ENCODE measurements at places on chromosomes 3 and 15.

- DNase-seq: peak; percentile 11
Measured at GRCh38 chr3:58630076-58630709, 36.4 kb downstream of the FAM3D start.

GRCh38 chr3:21826416-21826815, 75.4 kb upstream of the ZNF385D start:
- no peak for DNase-seq

DNA sequence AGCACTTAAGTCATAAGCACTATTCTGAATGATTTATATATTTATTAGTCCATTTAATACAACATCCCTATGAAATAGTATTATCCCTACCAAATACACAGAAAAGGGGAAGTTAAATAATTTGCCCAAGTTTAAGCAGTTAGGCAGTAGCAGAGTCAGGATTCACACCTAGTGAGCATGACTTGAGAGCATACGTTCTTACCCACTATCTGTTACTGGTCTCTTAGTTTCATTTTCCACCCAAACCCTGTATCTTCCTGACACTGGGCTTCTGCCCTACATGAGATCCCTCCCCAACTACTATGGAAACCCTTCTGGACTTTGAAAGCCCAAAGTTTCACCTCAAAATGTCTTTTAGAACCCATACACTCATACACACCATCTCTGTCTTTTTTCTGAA, 4.4 kb upstream of the ATOSA start:
- DNase-seq: no peak

GRCh38 chr3:8497582-8497981, 4.0 kb upstream of the LMCD1 start:
- DNase-seq: no peak
